ENCODE measurements at places on chromosomes 7 and 10.

DNA sequence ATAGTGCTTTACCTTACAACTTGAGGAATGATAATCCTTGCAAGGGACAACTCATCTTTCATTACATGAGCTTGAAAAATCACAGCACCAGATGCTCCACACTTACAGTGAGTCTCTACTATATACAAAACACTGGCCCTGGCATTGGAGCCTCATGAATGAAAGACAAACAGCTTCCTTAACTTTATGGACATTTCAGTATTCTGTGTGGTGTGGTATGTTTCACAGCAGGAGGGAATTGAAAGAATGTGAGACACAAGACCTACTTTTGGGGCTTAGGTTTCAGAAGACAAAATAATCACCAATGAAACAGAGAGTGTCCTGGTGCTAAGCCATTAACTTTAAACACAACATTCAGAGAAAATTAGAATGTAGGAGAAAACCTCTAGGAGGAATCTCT lies 1249.6 kb downstream of the XPNPEP1 start:
- DNase-seq, result no peak

DNA sequence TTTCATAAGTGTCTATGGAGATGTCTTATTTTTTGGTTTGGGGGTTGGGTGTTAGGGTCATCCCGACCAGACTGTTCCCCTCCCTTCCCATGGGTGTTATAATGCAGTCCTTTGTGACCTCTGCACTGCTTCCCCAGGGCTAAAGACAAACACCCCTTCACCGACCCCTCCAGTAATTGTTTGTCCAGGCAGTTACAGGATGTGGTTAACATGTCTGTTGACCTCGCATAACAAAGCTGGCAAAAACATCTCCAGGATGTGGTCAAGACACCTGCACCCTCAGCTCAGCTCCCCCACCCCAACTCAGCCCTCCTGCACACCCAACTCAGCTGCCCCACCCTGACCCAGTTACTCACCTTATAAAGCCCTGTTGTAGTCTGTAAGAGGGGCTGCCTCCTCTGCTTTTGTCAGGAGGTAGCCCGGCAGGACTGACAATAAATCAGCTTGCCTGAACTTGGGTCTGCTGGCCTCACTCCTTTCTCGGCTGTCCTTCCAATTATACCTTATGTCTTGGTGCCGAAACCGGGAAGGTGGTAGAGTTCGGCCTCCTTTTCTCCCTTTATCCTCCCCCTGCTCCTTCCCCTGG lies 102.2 kb downstream of the ZNF92 start:
- DNase-seq, result no peak

DNA sequence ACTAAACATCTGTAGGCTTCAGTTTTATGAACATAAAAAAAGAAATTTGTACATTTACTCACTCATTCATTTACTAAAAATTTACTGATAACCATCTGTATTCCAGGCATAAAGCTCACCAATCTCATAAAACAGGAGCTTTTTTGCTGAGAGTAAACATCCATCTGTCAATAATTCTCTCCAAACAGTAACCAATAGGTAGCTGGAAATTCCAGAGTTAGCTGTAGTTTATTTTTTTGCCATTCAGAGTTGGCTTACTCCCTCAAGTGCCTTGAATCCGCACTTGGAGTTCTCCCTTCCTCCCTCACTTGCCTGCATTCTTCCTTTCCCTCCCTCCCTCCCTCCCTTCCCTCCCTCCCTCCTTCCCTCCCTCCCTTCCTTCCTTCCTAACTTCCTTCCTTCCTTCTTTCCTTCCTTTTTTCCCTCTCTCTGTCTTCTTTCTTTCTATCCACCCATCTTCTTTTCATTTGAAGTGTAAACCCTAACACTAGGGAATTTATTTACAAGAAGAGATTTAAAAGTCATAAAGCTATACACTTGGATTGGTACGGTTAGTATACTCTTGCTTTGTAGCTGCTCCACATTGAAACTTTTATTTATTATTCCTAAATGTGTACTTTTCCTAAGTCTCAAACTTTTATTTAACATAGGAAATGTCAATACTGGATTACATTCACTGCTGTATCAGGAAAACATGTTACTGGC lies 44.6 kb upstream of the BICC1 start:
- DNase-seq, result no peak

- DNase-seq, result no peak
These were observed 2.9 kb downstream of the SFXN4 start for GRCh38 chr10:119162452-119163092.

- DNase-seq, result no peak
These were observed 25.8 kb upstream of the PDGFA start for GRCh38 chr7:545470-545869.

- no peak for DNase-seq
These were observed 154.4 kb upstream of the C7orf33 start for GRCh38 chr7:148436135-148436534.

DNA sequence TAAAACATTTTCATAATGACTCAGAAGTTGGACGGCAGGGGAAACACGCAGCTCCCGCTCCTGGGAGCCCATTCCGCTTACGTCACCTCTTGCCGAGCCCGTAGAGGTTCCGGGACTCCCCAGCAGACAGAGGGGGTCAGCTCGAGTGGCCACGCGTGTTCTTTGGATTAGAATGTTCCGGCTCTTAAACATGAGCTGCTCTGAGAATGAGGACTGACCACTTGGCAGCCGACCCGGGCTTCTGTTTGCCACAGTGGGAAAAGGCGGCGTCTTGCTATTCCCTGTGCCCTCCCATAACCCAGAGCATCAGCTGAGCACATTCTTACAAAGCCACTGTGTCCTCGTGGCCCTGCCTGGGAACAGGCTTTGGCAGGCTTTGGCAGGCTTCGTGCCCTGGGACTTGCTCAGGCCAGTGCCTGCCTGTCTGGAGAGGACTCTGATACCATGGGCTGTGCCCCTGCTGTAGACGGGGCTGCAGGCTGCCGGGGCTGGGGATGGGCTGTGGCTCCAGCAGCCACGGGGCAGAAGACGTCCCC lies 40.1 kb downstream of the PFKP start:
- DNase-seq, result no peak

DNA sequence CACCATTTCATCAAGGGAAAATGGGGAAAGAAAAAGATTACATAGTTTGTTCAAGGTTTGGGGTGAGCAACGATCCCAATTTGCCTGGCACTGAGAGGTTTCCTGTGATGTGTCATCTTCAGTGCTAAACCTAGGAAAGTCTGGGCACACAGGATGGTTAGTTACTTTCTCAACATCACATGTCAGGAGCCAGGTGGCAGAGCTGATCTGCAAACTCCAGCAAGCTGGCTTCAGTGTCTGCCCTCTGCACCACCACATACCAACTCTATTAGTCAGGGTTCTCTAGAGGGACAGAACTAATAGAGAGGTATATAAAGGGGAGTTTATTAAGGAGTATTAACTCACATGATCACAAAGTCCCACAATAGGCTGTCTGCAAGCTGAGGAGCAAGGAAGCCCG lies 11.3 kb downstream of the ADAM12 start:
- no peak for DNase-seq

GRCh38 chr10:14618674-14619073 lies 156.0 kb downstream of the FAM107B start:
- DNase-seq, result no peak

DNA sequence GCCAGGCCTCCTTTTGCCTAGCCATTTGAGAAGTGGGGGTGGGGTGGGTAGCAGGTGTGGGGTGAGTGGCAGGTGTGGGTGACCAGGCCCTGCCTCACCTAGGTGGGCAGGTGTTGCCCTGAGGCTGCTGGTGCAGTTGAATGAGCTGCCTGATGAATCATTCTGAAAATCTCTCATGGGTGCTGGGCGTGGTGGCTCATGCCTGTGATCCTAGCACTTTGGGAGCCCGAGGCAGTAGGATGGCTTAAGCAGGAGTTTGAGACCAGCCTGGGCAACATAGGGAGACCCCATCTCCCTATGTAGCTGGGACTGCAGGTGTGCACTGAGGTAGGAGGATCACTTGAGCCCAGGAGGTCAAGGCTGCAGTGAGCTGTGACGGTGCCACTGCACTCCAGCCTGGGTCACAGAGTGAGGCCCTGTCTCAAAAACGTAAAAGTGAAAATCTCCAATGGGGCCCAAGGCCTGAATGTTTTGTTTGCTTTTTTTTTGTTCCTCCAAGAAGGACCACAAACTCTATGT lies 17.7 kb downstream of the TSPAN14 start:
- peak; percentile 56 for DNase-seq

DNA sequence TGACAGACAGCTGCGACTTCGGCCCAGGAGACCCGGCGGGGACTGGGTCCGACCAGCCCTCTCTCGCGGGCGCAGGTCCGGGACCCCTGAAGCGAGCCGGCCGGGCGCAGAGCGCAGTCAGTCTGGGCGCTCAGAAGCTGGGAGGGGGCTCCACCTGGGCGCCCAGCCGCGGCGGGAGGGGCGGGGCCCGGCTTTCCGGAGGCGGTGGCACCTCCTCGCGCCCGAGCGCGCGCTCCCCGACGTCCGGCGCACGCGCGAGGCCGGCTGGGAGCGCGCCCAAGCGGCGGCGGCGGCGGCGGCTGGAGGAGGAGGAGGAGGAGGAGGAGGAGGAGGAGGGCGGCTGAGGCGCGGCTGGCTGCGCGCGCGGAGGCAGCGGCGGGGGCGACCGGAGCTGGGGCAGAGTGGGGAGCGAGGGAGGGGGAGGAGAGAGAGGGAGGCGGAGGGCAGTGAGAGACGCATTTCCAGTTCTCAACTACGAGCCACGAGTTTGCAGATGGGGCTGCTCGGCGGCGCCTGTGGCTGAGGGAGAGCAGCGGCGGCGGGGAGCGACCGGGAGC lies at the start of gene PALS2:
Gene PALS2, plus strand, starts transcription at position 456 of the 557 bp plus-strand sequence. CDS start 50,216 bp downstream, outside the sequence.
- peak; percentile 29 for DNase-seq

DNA sequence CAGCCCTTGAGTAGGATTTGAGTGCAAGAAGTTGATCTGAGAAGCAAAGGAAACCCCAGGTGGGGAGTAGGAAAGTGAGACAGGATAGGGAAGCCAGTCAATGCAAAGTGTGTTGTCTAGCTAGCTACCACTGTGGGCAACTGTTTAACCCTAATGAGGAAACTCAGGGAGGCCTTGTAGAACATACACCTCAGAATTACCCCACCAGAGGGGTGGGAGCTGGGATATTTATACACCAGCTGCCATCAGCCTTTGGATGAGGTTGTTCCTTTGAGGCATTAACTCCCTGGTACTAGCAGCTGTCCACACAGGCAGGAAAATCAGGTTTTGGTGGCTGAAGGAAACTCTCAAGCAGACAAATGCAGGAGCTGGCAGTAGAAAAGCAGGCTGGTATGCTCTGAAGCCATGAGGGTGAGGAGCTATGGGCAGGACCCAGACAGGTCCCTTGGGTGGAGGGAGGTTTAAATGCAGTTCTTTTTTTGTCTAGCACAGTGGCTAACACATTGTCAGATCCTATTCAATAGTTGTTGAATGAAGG lies 60.1 kb upstream of the ARID5B start:
- no peak for DNase-seq

DNA sequence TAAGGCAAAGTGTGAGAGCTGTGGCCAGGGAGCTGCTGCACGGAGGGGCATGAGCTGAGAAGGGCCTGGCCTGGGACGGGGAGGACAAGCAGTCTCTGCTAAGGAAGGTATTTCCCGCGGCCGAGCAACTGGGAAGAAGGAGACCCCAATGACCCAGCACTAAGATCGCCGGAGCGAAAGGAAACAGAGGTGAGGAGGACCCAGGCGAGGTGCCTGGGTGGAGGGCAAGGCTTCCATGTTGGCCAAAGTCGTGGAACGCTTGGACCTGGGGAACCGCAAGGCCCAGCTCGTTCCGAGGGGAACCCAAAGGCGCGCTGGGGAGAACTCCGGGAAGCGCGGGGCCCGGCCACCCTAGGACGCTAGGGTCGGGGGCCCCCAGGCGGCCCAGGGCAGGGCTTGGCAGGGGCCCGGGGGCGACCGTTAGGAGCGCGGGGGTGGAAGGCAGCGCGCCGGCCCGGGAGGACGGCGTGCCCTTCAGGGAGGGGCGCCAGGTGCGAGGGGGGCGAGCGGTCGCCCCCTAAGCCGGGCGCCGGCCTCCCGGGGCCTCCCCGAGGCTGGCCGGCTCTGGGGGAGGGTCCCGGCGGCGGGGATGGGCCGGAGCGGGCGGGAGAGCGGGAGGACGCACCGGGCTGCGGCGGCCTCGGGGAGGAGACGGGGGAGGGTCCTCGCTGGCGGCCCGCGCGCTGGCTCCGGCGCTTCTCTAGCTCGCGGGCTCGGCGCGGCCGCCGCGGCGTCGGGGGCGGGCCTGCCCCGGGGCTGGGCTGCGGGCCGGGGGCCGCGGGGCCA lies 545 bp downstream of the GIGYF1 start:
- DNase-seq, result no peak

GRCh38 chr10:28201410-28202400 lies 101.2 kb downstream of the MPP7 start:
- DNase-seq, result no peak

DNA sequence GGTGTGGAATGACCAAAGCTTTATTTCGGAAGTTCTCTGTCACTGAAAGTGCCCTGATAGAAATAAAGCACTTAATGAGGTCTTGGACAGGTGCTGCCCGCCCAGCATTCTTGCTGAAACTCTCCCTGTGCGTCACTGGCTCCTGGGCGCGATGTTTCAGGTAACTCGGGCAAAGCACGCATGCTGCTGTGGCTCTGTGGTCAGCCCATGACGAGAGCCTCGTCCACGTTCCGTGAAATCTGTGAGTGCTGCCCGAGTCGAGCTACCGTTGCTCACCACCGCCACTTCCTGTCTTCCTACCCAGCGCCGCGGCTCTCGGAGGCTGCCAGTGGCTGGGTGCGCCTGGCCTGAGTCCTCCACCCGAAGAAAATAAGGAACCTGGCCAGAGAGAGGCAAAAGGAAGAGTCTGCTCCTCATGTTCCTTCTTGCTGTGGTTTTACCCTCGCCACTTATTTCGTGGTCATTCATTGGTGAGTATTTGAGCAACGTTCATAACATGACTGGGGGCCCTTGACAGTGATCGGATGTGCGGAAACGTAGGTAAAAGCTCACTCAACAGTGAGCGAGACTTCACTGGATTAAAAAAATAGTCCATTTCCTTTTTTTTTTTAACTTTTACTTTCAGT lies 95.5 kb downstream of the MAP3K8 start:
- no peak for DNase-seq

GRCh38 chr7:577741-578370 lies 58.2 kb upstream of the PDGFA start:
- no peak for DNase-seq

DNA sequence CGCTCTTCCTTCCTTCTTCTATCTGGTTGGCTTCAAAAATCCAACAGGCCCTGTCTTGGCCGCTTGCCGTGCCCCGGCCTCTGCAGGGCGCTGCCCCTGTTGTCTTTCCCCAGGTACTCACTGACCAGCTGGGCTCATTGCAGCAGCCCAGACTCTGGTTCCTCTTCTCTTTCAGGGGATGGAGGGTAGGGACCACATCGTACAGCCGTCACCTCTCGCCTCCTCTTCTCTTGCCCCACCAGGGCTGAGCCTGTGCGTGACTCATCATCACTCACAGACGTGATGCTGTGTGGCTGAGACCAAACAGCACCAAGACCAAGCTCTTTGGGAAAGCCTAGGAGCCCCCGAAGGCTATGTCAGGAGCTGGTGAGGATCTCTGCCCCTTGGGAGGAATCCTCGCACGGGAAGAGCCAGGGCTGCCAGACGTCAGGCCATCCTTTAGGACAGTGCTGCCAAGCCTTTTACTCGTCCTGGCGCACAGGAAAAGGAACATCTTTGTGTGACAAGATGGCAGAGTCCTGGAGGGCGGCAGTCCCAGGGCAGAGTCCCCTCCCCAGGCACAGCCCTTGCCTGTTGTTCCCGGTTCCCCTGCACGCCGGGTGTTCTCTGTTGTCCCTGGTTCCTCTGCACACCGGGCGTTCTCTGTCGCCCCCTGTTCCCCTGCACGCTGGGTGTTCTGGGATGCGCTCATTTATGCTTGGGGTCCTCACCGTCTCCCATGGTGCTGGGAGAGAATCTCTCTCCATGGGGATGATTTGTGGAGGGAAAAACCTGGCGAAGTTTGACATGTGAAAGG lies 188.5 kb upstream of the SHH start:
- no peak for DNase-seq

Data from HCT116 (cell line).